ENCODE measurements at places on chromosomes 7 and 10. TPM values are rescaled to one million over a fixed set of nuclear protein-coding genes. Genes with fewer than 3 reads are reported as not detected.

Gene MTURN
- 3.9 TPM for polyA plus RNA-seq

Gene HYAL4
- polyA plus RNA-seq: not detected

DNA sequence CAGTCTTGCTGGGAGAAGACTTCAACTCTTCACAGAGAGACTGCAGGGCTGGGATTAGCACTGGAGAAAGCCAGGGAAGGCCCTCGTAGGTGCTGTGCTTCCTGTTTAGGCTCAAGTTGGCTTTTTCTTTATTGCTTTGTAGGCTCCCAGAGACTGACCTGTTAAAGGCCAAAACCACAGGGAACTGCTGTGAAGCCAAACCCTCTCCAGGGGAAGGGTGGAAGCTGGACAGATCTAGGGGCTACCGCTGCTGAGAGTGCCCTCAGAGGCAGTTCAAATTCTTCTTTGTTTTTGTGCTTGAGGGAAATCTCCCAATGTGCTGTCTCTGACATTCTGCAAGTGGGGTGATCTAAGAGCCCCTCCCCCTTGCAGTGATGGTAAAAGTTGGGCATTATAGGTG is 198.4 kb downstream of the CNTNAP2 start:
- DNase-seq: no peak

- DNase-seq: no peak
Observed at GRCh38 chr10:32095116-32095733, 39.0 kb upstream of the KIF5B start.

- DNase-seq: no peak
Observed at GRCh38 chr10:132369636-132370185, 27.3 kb upstream of the PWWP2B start.

- DNase-seq: no peak
Observed at GRCh38 chr7:159059629-159060028, 85.0 kb downstream of the VIPR2 start.

DNA sequence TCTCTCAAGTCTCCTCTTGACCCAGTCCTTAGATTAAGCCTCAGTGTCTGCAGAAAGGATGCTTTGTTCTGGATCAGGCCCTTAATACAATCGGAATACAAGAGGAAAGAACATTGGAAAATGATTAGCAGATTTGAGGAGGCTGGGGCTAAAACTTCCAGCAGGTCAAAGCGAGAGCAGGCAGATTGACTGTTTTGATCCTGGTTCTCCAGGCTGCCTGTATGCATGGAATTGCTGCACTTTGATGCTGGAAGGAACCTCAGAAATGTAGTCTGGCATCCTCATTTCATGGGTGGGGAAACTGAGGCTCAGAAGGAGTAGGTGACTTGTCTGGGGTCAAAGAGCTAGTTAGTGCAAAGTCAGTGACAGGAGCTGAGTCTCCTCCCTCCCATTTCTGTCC is 202.8 kb downstream of the EMX2 start:
- no peak for DNase-seq
